Frontal cortex (tissue), 4 donors: ENCODE measurements at places on chromosomes 1 and 21. TPM values are rescaled to one million over a fixed set of nuclear protein-coding genes. Genes with fewer than 3 reads are reported as not detected.

Gene L1TD1
- total RNA-seq, result 0.41 TPM

Gene CHRNB2
- 17.9 TPM for total RNA-seq

Gene UBL4B
- total RNA-seq, result 0.41 TPM

Gene TAS1R3
- total RNA-seq, result 0.41 TPM

Gene ANXA9
- under 0.01 TPM for total RNA-seq

Gene CLCC1
- 28.1 TPM for total RNA-seq

Gene FAM131C
- total RNA-seq, result 1.2 TPM

Gene PYCR2
- total RNA-seq, result 14.3 TPM

Gene POGZ
- total RNA-seq, result 33.4 TPM

Gene GNPAT
- total RNA-seq, result 68.5 TPM

Gene LMOD1
- 0.41 TPM for total RNA-seq

Gene RIPPLY3
- not detected for total RNA-seq

Gene ITGB3BP
- total RNA-seq, result 17.5 TPM

Gene KCND3
- total RNA-seq, result 10.6 TPM

Gene HORMAD1
- 0.82 TPM for total RNA-seq
